ENCODE measurements at places on chromosomes 12 and 14.

DNA sequence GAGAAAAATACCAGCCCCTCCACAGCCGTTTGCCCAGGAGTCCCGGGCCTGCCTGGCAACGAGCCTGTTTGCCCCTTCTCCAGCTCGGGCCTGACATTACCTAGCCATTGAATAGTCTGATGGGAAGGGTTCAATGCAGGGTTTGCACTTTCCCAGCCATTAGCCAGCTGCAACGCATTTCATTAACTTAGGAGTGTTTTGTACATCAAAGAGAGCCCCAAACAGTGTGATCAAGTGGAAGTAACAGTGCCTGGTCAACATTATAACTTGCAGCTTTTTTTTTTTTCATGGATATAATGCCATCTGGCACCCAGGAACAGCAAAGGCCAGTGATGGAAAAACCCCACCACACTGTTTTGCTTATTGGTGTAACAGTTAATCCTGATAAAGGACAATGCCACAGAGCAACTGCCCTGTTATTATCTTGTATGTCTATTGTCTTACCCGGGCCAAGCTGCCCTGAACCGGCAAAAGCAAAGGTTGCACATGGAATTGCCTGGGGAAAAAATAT lies 38.0 kb downstream of the BTG1 start:
- peak; percentile 78 for DNase-seq

DNA sequence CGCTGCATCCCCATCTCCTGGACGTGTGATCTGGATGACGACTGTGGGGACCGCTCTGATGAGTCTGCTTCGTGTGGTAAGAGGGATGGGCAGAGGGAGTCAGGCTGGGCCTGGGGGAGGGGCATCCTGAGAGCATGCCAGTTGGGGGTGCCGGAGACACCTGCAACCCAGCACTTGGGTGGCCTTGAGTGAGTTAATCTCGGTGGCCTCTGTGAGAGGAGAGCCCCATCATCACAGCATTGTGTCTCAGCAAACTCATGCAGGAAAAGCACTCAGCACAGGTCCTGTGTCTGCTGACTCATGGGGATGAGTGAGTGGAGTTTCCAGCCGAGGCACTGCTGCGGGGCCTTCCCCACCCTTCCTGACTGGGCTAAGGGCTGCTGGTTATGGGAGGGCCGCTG lies 19.6 kb upstream of the LRP1-AS start:
- DNase-seq: no peak

DNA sequence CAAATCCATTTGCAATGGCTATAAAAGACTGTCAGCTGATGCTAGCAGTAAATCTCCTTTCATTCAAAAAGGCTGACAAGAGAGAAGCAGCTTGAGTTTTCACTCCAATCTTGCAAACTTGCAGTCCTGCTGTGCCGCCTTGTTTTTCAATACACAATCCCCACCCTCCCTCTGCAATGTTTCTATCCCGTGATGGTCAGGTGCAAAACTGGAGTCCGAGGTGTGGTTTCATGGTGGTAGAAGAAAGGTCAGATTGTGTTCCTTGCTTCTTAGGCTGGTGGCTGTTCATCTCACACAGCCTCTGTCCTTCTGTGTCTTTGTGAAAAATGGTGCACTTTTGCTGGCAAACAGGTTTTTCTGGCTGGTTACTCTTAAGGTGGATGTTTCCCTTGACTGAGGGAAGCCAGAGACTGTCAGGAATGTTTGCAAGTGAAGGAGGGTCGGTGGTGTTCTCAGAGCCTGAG lies 27.7 kb upstream of the TBX3 start:
- DNase-seq: no peak

GRCh38 chr12:52517888-52518287 lies 2.3 kb downstream of the KRT5 start:
- no peak for DNase-seq

GRCh38 chr14:24403294-24403998 lies 4.6 kb downstream of the NYNRIN start:
- no peak for DNase-seq

- no peak for DNase-seq
These were observed 63.4 kb upstream of the SLCO1C1 start for GRCh38 chr12:20631711-20632110.

- DNase-seq: peak; percentile 46
These were observed 716 bp downstream of the RIOX1 start for GRCh38 chr14:73491256-73492042.

DNA sequence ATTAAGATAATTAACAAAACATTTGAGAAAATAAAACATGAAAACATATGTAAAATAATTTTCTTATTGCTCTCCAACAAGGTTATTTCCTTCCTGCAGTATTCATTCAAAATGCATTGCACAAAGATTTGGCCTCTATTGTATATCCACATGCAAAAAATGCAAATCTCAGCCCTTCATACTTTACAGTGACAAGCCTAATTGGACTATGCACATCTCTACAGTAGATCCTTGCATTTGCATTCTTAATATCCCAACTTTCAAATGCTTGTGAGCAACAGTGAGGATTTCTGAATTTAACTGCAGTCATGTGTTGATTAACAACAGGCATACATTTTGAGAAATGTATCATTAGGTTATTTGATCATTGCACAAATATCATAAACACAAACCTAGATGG lies 333.7 kb downstream of the PAWR start:
- no peak for DNase-seq

DNA sequence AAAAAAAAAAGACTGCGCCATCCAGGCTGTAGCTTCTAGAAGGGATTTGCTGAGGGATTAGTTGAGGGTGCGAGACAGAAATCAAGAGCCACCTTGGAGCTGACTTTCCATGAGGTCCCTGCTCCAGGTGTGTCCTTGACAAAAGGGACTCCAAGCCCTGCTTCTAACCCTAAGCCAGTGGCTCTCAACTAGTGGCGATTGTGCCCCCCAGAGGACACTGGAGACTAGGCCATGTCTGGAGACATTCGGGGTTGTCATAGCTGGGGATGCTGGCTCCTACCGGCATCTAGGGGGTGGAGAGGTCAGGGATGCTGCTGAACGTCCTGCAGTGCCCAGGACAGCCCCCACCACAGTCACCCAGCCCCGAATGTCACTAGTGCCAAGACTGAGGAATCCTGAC lies 40.6 kb downstream of the SPRING1 start:
- DNase-seq: no peak

- DNase-seq: no peak
These were observed 54.0 kb downstream of the SLC38A1 start for GRCh38 chr12:46214668-46215436.

GRCh38 chr14:74853581-74853980 lies 22.4 kb downstream of the PROX2 start:
- DNase-seq: no peak

DNA sequence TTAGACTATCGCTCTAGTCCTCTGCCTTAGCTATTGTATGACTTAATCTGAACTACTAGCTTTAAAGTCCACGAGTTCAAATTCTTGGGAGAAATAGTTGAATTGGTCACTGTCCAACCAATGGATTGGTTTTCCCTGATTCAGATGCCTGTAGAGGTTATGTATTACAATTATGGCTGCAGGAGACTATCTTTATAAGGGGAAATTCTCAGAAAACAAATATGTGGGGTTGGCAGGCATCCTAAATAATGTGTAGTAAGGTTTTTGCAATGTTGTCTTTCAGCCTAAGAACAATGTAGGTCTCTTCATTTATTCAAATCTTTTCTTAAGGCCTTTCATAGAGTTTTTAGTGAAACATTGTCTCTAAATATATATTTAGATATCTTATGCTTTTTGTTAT lies 26.9 kb downstream of the MYRFL start:
- no peak for DNase-seq

DNA sequence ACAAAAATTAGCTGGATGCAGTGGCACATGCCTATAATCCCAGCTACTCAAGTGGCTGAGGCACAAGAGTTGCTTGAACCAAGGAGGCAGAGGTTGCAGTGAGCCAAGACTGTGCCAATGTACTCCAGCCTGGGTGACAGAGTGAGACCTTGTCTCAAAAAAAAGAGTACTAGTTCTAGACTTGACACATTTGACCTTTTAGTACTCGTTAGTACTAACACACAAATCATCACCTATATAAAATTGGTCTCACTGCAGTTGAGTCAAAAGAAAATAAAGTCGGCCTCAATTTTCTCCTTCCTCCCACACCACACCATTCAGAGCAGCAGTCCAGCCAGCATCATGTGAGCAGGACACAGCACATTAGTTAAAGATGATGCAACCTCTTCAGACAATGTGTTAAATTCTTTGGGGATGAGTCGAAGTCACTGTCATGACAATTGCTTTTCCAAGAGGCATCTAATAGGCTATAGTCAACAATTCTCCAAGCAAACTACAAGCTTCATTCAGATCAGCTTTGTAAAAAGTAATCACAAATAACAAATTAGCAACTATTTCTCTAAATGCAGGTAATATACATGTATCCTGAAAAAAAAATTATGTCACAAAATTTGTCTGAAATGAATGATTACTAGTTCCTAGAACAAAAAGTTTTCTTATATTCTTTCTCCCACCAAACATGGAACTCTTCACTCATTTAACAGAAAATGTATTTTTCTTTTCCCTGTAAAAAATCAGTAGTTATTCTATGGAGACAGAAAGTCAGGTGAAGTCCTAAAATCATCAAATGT lies 55.6 kb downstream of the CLIP1 start:
- DNase-seq: no peak

DNA sequence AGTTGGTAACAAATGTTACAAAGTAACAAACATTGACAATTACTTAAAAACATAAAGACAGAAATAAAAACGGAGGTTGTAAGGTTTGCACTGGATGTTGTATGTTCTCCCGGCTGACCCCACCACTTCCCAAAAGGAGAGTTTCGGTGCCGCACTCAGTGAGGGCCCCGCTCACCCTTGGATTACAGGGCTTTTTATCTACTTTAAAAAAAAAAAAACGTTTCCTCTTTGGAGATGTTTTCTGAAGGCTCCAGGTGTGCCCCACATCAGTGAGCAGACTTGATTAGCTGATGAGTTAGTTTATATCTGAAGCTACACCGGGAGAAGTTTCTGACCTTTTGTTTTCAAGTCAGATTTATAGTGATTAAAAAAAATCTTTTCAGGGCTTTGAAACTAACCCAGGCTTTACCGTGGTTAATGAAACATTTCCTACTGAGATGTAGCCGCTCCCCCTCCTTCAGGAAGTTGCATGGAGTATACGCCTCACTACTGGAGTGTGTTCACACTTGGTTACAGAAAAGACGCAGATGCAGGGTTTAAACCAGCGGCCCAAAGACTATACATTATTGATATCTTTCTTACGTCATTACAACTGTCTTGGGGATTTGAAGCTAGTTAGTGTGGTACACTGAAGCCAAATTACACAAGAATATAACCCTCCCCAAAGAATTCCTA lies 38.0 kb upstream of the BCL7A start:
- DNase-seq: no peak

DNA sequence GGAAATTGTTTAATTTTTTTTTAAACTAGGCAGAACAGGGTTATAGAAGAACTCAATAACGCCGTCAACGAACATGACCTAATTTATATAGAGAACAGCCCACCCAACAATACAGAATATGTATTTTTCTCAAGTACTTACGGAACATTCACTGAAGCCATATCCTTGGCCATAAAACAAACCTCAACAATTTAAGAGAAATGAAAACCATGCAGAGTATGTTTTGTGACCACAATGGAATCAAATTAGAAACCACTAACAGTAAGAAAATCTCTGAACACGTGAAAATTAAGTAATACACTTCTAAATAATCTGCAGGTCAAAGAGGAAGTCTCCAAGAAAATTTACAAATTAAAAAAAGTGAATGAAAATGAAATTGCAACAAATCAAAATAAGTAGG lies 9.4 kb downstream of the SART3 start:
- no peak for DNase-seq

- DNase-seq: no peak
These were observed 47.5 kb upstream of the DDX11 start for GRCh38 chr12:31026202-31026601.

GRCh38 chr12:32290411-32290810 lies 108.9 kb upstream of the FGD4 start:
- no peak for DNase-seq

DNA sequence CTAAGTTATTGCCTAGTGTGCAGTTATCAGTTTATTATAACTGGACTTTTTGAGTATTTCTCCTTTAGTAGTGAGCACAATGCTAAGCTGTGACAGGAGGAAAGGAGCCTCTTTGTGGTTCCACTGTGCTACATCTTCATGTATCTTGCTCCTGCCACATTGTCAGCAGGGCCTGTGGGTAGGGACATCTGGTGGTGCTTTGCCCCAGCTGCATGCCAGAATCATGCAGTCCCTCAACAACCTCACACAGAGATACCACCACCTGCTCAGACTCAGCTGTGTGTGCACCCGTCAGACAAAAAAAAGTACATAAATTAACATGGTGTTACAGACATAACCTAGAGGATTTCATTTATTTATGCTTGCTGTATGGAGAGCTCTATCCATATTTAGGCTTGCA lies 51.1 kb downstream of the MIS18BP1 start:
- no peak for DNase-seq

- no peak for DNase-seq
These were observed 49.8 kb downstream of the SDR9C7 start for GRCh38 chr12:56884421-56884820.

Measured in NCI-H1417 treated with DMSO at 0.1 percent for 48 hours (cell line).